ENCODE measurements at places on chromosomes 1 and 21.

DNA sequence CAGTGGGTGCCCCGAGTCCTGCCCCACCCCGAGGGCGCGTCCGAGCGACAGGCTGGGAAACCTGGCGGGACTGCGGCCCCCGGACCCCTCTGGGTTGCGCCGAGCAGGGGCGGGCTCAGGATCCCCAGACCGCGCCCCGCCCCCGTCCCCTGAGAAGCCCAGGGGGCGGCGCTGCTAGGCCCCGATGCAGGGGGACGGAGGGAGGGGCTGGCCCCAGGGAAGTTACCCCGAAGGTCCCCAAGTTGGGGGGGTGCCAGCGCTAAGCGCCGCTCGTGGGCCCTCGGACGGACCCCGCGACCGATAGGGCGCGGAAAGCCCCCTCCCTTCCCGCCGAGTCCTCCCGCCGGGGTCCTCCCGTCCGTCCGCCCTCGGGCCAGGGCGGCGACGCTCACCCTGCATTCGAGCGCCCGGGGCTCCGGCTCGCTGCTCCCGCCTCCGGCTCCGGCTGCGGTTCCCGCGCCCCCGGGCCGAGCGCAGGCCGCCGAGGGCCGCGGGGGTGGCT lies 414 bp downstream of the GPR153 start:
- DNase-seq: no peak

GRCh38 chr1:2160451-2161300 lies 33.9 kb downstream of the FAAP20 start:
- DNase-seq: no peak

- no peak for DNase-seq
These were observed 1.9 kb upstream of the OLFML2B start for GRCh38 chr1:162025541-162025940.

DNA sequence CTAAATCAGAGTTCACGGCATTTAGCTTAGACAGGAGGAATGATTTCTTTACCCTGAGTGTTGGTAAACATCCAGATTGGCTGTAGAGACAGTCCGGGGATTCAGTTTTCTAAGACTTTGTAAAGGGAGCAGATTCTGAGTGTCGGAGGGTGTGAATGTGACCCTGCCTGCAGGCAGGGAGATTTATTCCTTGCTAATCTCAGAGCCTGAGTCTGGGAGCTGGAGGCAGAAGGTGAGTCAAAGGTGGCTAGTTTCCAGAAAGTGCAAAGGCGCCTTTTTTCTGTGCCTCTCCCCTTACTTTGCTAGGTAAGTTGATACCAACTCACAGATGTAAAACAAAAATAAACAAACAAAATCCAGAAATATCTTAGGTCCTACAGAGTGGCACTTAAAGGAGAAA lies 11.7 kb downstream of the ATP1B1 start:
- no peak for DNase-seq

DNA sequence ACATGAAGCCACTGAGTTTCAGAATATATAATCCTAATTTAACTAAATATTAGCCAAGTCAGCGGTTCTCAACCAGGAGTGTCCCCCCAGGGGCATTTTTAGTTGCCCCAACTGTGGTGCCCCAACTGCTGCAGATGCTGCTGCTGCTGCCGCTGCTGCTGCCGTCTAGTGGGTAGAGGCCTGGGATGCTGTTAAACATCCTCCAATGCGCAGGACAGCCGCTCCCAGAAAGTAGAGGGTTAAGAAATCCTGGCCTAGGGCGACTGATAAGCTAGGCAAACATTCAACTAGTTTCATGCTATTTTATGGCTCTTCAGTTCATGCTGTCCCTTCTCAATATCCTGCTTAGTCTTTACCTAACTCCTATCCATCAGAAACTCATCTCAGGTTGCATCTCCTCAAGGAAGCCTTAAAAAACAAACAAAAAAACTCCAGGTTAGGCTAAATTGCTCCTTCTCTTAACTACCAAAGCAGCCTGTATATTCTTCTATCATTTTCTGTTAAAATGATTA lies 9.9 kb upstream of the DCAF6 start:
- no peak for DNase-seq

- DNase-seq: no peak
These were observed 18.3 kb upstream of the RNU1-4 start for GRCh38 chr1:16721871-16722641.

DNA sequence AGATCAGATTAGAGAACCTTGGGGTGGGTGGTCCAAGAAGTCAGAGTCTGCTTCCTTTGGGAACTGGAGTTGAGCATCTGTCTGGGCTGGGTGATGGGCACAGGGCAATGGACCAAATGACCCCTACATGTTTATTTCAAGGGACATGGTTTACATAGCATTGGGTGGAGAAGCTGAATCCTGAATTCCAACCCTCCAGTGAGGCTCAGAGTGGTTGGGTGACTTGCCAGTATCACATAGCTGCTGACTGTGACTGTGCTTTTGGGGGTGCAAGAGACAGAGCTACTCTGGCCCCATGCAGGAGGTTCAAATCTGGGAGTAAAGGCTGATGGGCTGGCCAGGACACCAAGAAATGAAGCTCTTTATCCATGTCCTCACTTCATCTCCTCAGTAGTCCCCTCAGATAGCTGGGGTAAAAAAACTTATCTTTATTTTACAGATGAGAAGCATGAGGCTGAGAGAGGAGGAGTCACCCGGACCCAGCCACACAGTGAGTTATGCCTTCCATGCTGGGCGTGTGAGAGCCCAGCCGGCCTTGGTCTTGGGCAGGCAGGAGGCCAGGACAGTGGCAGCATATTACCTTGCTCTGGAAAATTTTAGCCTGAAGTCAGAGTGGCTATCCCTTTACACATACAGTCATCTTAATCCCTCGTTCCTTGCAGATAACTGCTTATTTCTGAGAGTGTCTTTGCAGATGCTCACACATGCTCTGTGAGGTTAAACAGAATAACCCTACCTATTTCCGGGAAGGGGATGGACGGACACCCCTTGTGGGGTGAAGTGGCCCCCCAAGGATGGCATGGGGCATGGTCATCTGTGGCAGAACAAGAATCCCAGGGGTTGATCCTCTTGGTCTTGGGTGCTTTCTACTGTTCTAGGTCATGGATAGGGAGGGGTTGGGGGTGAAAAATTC lies 2.8 kb upstream of the SERINC2 start:
- DNase-seq: no peak

DNA sequence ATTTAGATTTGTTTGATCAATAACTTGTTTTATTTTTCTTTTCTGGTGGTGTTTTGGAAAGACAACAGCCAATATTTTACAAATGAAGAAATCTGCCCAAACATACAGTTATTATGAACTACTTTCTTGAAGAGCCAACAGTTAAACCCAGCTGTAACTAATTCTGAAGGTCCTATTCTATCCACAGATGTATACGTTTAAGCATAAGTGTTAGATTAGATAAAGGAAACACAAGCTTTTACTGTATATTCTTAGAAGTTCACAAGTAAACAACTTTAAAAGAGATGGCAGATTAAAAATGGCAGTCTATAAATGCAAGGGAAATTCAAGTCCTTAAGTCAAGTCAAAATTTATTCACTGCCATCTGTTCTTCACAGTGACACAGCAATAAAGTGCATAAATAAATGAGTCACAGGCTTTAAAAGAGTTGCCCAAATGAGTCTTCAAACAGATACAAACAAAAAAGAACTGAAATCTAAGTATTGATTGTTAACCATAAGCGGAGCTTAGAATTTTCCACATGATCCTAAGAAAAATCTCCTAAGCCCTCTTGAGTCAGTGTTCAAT lies 49.9 kb upstream of the KCNH1 start:
- no peak for DNase-seq

GRCh38 chr1:208273386-208274017 lies 29.3 kb upstream of the PLXNA2 start:
- DNase-seq: no peak

DNA sequence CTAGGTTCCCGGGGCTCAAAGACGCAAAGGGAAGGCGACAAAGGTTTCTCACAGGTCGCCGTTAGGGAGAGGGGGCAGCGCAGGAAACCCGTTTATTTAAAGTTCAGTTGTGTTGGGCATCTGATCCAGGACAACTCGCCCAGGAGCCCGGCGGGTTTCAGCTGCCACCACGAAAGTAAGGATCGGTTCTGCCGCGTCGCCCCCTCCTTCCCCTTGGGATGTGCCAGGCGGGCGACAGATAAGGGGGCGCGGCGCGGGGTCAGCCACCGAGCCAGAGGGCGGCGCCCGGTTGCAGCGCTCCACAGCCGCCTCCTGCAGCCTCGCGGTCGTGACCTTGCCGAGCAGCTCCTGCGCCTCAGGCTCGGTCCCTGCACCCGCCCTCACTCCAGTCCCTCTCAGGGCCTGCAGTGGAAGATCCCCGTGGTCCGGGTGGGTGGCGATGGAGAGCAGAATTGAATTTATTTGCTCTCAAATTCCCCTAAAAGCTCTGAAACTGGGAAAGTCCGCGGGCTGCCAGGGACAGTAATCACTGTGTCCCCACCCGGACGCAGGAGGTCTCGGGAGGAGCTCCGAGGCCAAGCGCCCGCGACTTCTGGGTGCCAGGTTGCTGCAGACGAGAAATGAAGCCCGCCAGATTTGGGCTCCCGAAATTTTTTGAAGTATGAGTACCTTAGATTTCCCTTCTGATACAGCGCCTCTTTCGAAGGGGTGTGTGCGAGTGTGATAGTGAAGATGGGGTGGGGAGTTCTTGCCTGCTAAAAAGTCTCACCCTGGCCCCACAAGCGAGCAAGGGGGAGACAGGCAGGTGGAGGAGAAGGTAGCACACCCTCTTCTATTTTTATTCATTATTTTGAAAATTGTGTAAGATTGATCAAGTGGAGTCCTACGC lies 28.4 kb upstream of the NFIA start:
- no peak for DNase-seq

GRCh38 chr1:111466480-111466879 lies 7.3 kb upstream of the C1orf162 start:
- DNase-seq: no peak

DNA sequence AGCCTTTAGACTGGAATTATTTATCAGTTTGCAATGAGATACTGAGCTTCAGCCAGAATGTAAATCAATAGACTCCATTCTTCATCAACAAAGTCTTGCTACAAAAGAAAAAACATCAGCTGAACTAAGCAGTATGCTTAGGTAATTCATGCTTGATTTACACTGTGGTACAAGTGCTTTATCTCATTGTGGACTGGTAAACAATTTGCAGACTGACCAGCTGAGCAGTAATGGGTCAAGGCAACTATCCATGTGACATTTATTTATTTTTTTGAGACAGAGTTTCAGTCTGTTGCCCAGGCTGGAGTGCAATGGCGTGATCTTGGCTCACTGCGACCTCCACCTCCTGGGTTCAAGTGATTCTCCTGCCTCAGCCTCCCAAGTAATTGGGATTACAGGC lies 39.8 kb upstream of the SYT2 start:
- DNase-seq: no peak

DNA sequence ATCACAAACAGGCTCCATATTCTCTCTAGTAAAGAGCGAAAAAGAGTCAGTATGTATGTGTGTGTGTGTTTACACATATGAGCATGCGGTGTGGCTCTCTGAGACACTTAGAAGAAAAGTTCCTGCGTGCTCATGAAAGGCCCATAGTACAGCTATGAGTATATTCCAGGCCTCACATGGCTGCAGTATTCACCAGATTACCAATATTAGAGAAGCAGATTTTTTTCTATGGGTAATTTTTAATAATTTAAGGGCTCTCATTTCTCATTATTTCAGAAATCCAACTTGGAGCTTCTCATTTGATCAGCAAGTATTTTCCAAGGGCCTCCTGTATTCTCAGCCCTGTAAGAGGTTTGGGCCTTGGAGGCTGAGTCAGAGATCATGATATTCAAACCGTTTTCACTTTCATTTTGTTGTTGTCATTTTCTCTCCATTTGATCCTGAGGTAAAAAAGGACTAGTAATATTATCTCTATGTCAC lies 232.9 kb upstream of the SGIP1 start:
- DNase-seq: no peak

DNA sequence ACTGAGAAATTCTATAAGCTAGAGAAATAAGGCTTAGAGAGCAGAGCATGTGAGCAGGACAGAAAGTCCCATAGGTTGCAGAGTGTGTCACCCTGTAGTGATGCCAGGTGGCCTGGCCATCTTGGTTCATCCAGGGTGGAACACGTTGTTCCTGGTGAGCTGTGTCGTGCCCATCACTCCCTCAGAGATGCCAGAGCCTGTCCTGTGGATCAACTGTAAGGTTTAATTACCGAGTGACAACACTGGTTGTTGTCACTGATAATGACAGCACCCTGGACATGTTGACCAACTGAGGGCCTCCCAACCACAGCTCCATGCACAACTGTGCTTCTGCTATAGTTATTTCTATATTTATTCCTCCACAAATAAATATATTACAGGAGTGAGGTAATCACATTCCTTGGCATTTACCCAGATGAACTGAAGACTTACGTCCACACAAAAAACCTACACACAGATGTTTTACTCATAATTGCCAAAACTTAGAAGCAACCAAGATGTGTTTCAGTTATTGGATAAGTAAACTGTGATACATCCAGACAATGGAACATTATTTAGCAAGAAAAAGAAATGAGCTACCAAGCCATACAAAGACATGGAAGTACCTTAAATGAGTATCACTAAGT lies 6.2 kb downstream of the C1orf198 start:
- no peak for DNase-seq

DNA sequence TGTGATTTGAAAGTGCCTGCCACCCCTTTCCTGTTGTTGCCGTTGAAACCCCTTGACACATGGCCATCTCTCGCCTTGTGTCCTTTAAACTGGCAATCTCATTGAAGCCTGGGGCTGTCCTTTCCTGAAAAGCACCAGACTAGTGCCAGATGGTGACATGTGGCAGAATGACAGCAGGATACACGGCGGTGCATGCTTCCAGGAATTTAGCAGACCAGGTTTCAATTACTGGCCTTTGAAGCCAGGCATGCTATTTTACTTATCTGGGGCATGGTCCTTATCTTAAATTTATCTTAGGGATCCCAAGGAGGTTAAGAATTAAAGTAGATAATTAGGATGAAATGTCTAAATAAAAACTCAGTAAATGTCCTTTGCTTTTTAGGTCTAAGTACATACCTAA lies 15.2 kb downstream of the PLPPR4 start:
- DNase-seq: no peak

DNA sequence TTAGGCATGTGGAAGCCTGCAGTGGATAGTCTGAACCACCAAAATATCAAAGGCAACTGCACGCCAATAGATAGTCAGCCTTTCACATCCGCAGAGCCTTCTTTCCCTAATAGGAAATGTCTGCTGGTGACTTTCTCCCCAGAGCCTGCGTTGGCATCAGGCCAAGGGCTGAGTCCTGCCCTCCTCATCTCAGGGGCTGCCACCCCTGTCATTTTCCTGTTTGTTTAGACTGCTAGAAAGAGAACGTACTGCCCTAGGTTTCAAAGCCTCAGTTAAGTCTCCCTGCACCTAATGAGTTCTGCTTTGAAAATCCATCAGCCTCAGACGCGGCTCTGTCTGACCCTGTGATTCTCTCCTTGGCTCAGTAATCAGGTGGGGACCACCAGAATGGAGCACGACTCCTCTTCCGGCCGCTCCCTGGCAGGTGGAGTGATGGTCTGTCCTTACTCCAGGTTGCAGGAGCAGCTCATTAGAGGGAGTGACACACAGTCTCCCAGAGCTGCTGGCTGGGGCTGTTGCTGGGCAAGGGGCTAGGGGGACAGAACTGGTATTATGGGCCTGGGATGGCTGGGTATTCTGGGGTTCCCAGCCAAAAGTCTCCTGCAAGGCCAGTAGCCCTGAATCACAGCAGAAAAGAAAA lies 27.3 kb downstream of the STUM start:
- DNase-seq: no peak

GRCh38 chr1:90357995-90358394 lies 359.1 kb downstream of the BARHL2 start:
- no peak for DNase-seq

All from T follicular helper cell (primary cell).